Activated T-helper 1 cell treated with anti-CD3 and anti-CD28 coated beads, Interleukin-2, amount 50 U/mL, for 16 hours (primary cell): ENCODE measurements at places on chromosomes 3 and 15.

GRCh38 chr15:88243895-88244787 is 12.4 kb downstream of the NTRK3 start:
- DNase-seq: no peak

- no peak for DNase-seq
These were observed 150.5 kb downstream of the CFAP20DC start for GRCh38 chr3:58899159-58899952.

GRCh38 chr15:35932531-35932930 is 386.6 kb upstream of the DPH6 start:
- DNase-seq: no peak

DNA sequence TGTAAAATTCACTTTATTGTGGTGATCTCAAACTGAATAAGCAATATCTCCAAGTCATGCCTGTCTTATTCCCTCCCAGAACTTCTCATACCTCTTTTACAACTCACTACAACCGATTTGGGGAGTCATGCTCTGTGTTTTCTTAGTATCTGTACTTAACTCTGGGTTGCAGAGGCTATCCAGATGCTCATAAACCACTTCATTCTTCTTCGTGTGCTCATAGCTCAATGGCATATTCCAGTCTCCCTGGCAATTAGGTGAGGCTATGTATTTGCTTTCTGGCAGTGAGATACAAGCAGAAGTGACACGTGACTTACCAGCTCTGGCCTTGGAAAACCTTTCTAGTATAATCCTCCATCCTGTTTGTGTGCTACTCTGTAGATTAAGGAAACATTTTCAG is 360.9 kb downstream of the ZNF385D start:
- DNase-seq: no peak

GRCh38 chr3:115148142-115148790 is 1.2 kb upstream of the ZBTB20 start:
- no peak for DNase-seq
